Activated CD4-positive, alpha-beta T cell treated with anti-CD3 and anti-CD28 coated beads, Interleukin-2, amount 10 ng/mL, durations not matched to agents 24 days and 14 days (primary cell): ENCODE measurements at places on chromosomes 13 and 19. TPM values are rescaled to one million over a fixed set of nuclear protein-coding genes. Genes with fewer than 3 reads are reported as not detected.

GRCh38 chr13:43077906-43078305 lies 54.5 kb downstream of the DNAJC15 start:
- DNase-seq: no peak

DNA sequence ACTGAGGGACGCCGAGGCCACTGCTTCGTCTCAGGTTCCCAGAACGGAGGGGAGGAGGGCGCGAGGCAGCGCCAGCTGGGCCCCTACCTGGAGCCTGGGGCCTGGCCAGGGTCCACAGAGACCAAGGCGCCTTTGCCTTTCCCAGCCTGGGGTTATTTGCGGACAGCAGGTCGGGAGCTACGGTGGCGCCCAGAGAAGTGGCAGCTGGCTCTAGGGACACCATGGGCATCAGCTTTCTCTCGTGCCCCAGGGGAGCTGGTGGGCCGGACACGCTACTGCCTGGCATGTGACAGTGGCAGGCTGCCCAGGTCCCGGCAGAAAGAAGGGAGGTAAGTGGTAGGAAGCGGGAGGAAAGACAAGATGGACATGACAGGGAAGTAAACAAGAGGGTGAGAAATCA lies 19.0 kb downstream of the AKT2 start:
- no peak for DNase-seq

DNA sequence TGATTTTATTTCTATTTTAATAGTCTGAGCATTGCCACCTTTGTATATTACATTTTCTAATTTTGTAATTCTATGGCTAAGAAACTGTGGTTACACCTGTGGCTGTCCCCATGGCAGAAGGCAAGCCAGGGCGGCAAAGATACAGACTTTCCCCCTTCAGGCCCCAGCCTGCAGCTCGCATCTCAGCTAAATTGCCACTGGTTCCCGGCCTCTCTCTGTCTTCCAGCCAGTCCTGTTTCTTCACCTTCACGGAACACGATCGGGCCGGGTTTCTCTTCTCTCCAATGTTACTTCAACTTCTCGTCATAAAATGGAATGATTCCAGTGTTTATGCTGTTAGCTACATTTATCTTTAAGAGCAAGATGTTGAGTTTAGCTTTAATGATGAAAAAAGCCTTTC lies 124.5 kb upstream of the ZNF507 start:
- peak; percentile 22 for DNase-seq

- no peak for DNase-seq
Observed at GRCh38 chr19:29966588-29967249, 24.7 kb downstream of the URI1 start.

DNA sequence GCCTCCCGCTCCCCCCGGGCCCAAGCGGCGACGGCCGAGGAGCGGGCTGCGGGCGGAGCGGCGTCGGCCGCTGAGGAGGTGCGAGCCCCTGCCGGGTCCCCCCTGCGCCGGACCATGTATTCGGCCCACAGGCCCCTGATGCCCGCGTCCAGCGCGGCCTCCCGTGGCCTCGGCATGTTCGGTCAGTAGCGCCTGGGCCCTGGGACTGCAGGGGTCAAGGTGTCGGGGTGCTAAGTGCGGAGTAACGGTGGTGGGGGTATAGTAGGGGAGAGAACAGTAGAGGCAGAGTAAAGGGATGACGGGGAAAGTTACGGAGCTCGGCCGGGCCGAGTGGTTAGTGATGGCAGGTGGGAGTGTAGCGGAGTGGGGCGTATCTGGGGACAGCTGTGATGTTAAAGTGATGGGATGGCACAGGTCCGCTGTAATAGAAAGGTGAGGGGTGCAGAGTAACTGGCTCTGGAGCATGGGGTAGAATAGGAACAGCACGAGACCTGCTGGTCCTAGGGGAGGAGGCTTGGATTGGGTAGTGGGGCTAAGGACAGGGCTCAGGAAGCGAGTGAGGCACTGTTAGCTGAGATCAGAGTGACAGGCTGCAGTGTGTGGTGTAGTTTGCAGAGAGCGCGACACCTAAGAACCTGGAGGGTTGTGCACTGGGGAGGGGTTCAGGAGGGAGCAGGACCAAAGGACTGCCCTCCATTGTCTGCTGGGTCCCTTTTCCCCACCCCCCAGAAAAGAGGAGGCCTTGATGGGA lies 15.7 kb downstream of the CIC start:
- DNase-seq: peak; percentile 77

DNA sequence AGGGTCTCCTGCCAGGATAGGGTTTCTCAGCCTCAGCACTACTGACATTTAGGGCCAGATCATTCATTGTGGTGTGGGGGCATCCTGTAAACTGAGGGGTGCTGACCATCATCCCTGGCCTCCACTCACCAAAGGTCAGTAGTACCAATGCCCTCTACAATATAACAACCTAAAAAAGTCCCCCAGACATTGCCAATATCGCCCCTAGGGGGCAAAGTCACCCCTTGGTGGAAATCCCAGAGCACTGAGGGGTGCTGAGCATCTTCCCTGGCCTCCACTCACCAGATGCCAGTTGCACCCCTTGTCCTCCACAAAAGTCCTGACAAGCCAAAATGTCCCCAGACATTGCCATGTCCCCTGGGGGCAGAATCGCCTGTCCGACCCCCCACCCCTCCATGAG lies 21.6 kb downstream of the CPAMD8 start:
- DNase-seq: no peak

- no peak for DNase-seq
Observed at GRCh38 chr13:57056601-57057180, 84.0 kb upstream of the PRR20A start.

DNA sequence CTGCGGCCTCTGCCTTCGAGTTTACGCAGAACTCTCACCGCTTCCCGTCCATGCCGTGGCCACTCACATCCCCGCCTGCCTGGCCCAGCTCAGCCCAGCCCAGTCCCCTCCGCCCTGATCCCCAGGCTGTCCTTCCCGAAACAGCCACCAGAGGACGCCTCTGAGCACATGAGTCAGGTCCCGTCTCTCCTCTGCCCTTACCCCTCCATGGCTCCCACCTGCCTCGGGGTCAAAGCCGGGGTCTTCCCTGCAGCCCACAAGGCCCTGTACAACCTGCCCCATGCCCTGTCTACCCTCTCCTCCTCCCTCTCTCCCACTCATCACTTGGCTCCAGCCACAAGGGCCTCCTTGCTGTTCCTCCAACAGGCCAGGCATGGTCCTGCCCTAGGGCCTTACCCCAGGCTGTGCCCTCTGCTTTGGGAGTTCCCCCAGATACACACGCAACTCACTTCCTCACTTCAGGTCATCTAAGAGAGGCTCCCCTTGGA lies 8.1 kb upstream of the SEMA6B start:
- DNase-seq: peak; percentile 90

- no peak for DNase-seq
Observed at GRCh38 chr13:98665638-98665995, 86.9 kb downstream of the SLC15A1 start.

DNA sequence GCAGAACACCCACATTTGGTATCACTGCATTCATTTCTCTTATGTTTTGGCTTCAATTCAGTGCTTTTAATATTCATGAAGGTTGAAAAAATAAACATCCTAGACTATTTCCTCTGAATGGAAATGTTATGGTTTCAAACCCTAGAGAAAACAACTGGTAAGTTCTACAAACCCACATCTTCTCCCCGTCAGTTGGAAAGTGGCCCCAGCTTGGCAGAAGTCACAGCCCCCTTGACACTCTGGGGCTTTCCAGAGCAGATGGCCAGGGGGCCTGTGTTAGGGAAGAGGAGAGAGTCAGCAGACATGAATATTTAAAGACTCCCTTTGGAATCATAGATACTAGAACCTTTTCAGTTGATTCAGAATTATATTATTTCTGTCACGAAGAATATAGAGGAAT lies 123.9 kb downstream of the SHISA2 start:
- DNase-seq: no peak

GRCh38 chr19:47353307-47353712 lies 4.2 kb downstream of the DHX34 start:
- DNase-seq: no peak

GRCh38 chr13:112131713-112132113 lies 64.8 kb downstream of the SOX1 start:
- no peak for DNase-seq

GRCh38 chr19:10006335-10006708 lies 4.0 kb downstream of the COL5A3 start:
- DNase-seq: no peak

- DNase-seq: no peak
Observed at GRCh38 chr19:20964798-20965197, 41.7 kb downstream of the ZNF85 start.

GRCh38 chr19:11200015-11200574 lies 2.8 kb upstream of the KANK2 start:
- no peak for DNase-seq

DNA sequence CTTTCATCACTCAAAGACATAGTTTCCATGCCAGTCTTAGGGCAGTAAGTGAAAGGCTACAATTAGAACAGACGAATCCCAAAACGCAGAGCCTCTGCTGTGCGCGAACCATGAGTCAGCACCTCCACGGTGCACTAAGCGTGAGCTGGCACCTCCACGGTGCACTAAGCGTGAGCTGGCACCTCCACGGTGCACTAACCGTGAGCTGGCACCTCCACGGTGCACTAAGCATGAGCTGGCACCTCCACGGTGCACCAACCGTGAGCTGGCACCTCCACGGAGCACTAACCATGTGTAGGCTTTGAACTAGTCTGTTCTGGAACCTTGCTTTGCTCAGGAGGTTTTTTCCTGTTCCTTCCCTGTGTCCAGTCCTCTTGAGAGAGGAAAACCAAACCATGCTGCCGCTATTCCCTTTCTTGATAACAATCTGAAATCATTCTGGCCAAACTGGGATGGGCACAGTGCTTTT lies 120.6 kb downstream of the IRS2 start:
- no peak for DNase-seq

DNA sequence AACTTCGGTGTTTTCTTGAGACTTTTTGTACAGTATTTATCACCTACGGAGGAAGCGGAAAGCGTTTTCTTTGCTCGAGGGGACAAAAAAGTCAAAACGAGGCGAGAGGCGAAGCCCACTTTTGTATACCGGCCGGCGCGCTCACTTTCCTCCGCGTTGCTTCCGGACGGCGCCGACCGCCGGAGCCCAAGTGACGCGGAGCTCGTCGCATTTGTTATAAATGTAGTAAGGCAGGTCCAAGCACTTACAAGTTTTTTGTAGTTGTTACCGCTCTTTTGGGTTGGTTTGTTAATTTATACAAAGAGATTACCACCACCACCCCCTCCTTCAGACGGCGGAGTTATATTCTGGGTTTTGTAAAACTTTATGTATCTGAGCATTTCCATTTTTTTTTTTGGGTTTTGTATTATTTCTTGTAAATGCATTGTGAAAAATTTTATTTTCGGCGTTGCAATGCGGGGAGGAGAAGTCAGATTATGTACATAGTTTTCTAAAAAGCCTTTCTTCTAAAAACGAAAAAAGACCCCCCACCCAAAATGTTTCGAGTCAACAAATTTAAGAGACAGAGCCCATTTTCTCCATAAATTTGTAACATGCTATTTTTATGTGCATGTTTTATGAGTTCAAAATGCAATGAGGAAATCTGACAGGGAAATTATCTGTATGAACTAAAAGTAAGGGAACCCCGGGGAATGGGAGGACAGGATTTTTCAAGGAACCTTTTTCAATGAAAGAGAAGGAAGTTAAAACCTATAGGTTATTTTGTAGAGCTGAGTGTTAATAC lies 2.3 kb downstream of the SOX1 start:
- peak; percentile 56 for DNase-seq

GAPDHS gene
- not detected in 2 replicates for total RNA-seq

ZNF99 gene
- not detected in 2 replicates for total RNA-seq

SMIM44 gene
- total RNA-seq: not detected in 2 replicates

APOC4 gene
- total RNA-seq: not detected in 2 replicates

CYP4F11 gene
- not detected in 2 replicates for total RNA-seq

C19orf53 gene
- total RNA-seq: 142 and 143 TPM in 2 replicates

S1PR5 gene
- total RNA-seq: not detected in 2 replicates

KANK3 gene
- 0.85 and 1.5 TPM in 2 replicates for total RNA-seq

LILRB4 gene
- total RNA-seq: not detected in 2 replicates

IGFL1 gene
- total RNA-seq: not detected in 2 replicates

TJP3 gene
- total RNA-seq: 0.09 TPM in 1 of 2 replicates, not detected in the other
